Kidney epithelial cell (primary cell): ENCODE measurements at places on chromosomes 12 and 14.
A peak's percentile ranks its signal among the peaks of the same experiment; 100 is the strongest.

DNA sequence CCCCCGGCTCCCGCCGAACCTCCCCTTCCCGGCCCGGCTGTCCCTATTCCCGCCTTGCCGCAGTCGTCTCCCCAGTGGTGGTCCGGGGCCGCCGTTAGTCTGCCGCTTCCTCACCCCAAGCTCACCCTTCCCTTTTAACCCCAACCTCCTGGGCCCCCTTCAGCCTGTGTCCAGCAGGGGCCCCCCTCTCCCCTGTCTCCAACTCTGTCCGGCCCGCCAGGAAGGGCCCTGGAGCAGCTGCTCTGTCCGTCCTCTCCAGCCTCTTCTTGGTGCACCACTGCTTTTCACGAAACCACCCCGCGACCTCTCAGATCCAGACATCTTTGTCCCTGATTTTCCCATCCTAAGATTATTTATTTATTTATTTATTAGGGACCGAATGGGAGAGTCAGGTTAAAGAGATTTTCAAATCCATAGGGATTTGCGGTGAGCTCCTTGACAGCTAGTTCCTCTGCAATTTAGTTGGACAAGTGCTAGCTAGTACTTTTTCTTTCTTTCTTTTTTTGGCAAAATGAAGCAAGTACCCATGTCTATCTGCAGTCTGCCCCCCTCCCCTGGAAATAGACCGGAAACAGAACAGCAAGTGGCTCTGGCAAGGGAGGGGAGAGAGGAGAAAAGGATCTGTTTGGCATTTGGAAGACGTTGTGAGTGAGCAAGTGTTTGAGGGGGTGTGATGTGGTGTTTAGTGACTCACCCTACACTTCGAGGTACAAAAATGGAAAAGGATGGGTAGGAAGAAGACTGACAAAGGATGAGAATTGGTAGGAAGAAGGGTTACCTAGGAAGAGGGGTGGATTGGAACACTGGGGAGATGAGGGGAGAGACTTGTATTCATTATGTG, 632 bp downstream of the UBR7 start:
- DNase-seq: no peak

GRCh38 chr12:76455582-76456345, 103.8 kb downstream of the OSBPL8 start:
- peak; percentile 83 for DNase-seq

- no peak for DNase-seq
These were observed 478.2 kb downstream of the DIO2 start for GRCh38 chr14:79732911-79733655.

- DNase-seq: peak; percentile 45
These were observed 51.3 kb downstream of the CPSF6 start for GRCh38 chr12:69290545-69291277.

GRCh38 chr12:72829838-72830237, 557.7 kb downstream of the TRHDE start:
- no peak for DNase-seq

- DNase-seq: no peak
These were observed 219.1 kb downstream of the RPL10L start for GRCh38 chr14:46432516-46432915.

DNA sequence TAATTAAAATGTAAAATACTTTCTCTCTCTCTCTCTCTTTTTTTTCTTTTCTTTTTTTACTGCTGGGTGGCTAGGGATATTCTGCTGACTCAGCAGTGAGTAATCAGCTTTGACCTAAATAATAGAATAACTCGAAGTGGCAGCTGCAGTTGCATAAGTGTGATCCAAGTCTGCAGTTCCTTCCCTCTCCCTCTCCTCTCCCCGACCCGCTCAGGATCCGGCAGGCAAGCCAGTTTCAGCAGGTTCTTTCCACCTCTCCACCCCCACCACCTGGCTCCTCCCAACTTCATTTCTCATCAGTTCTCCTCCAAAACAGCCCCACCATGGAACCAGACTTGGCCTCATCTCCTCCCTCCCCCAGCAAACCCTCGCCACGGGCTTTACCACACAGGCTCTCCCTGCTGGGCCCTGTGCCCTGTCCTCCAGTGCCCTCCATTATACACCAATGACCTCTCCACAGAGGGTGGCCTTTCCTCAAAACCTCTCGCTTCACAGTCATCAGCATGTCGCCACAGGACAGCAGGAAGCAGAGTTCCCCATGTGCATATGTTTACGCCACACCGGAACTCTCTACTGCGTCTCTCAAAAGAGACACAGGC, 22.4 kb downstream of the SLC7A8 start:
- DNase-seq: peak; percentile 49

GRCh38 chr14:101226265-101226602, 322.7 kb upstream of the RTL1 start:
- DNase-seq: no peak

DNA sequence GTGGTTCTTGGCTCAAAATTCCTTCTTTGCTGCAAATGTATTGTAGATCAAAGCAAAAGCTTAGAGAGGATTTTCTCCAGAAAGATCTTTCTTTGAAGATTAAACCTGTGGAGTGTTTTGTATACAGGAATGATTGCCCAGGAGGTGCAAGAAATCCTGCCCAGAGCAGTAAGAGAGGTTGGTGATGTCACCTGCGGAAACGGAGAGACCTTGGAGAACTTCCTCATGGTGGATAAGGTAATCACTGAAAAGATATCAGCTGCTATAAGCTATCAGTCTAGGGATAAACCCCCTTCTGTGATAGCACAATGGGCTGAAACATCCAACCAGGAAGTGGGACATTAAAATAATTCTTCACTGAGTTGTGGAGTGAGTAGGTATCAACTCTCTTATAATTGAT, 85.7 kb downstream of the MYRFL start:
- no peak for DNase-seq

DNA sequence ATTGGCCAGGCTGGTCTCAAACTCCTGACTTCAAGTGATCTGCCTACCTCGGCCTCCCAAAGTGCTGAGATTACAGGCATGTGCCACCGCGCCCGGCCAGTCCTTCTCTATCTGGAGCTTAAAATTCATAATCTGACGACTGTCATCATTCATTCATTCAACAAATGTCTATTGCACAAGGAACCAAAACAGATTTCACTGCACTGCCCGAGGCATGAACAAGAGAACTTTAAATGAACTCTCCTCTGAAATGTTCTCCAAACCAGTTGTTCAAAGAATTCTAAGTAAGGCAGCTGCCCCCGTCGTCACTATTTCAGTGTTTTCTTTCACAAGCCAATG, 44.8 kb upstream of the METAP2 start:
- no peak for DNase-seq

DNA sequence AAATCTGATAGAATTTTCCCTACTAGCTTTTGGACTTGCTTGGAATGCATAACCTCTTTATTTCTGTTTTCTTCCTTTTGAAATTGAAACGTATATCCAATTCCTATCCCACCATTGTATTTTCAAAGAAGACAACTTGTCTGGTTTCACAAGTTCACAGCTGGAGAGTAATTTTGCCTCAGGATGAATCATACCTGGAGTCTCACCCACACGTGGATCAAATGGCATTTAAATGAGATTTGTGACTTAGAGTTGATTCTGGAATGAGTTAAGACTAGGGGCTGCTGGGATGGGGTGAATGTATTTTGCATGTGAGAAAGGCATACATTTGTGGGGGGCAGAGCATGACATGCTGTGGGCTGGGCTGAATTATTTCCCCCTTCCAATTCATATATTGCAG, 516.5 kb upstream of the MGAT4C start:
- DNase-seq: peak; percentile 16

DNA sequence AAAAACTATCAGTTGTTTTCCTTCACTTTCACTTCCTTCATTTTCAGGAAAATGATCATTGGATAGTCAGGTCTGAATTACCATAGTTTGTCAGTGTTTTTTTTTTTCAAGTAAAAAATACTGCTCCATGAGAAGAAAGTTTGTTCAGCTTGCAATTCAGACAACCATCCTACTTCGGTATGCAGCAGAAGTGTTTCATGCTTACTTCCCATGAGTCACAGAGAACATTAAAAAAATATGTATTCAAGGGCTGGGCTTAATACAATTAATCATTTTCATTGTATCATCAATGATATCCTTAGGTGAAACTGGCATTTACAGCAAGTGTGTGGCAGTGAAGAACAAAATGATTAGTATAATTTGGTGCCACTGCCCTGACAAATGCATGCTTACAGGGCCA, 21.6 kb downstream of the PYM1 start:
- no peak for DNase-seq

DNA sequence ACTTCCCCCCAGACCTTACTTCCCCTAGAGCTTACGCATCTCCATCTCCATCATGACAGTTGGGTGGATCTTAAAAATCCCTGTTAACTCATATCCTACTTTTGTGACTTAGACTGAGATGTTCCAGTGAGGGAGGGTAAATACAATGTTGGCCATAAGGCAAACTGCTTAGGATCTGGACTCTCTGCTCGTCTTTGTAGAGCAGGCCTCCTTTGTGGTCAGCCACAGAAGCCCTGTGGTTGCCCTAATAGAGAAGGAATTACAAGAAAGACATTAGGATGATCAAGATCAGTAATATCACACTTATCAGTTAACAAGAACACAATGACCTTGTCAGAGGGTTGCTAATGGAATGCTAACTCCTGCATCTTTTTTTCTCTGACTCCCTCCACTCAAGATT, 52.0 kb downstream of the TMEM132C start:
- no peak for DNase-seq

- DNase-seq: peak; percentile 91
These were observed 1.7 kb downstream of the TPCN1 start for GRCh38 chr12:113222730-113223531.

GRCh38 chr12:85575120-85576096, 260.8 kb downstream of the RASSF9 start:
- DNase-seq: peak; percentile 19

DNA sequence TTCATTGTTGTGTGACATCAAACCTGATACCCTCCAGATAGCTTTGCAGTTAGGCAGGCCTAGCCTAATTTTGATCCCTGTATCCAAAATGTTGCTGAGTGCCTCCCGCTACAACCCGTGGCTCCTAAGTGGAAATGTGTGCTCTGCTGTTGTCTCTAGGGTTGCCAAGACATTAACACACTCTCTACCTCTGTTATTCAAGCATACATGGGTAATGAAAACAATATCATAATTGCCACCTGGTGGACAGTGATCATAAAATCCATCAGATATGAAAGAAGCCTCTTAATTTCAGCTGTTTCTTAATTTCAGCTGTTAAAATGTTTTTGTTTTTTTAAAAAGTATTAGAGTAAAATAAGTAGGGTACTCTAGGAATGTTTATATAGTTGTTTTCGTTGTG, 93.5 kb downstream of the PLEKHA5 start:
- no peak for DNase-seq

DNA sequence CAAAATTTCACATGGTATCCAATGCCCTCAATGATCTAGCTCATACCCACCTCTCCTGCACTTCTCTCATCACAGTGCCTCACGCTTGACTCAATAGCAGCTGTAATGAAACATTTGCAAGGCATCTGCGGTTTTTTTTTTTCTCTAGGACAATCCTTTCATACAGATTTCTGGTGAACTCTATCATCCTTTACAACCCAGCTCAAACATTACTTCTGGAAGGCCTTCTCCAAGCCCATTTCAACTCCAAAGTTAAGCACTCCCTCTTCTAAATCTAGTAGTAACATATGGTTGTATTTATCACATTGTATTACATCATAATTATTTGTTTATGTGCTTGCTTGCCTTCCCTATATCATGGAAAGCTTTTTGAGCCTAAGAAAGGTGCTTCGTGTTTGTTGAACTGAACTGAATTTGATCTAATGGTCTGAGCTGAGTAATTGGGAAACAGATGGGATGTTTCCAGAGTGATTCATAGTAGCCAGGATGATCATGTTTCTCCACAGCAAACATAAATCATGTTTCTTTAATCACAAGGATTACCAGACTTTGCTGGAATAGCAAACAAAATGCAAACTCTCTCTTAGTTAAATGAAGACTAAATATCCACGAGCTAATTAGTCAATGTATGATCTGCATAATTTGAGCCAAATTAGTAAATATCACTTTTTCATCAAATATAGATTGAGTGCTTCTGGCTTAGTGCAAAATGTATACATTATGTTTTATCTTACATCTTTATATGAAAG, 14.3 kb downstream of the CFL2 start:
- peak; percentile 79 for DNase-seq

GRCh38 chr12:111271674-111272418, 97.0 kb downstream of the PHETA1 start:
- DNase-seq: no peak

GRCh38 chr12:112992541-112993398, 14.5 kb downstream of the OAS2 start:
- no peak for DNase-seq

DNA sequence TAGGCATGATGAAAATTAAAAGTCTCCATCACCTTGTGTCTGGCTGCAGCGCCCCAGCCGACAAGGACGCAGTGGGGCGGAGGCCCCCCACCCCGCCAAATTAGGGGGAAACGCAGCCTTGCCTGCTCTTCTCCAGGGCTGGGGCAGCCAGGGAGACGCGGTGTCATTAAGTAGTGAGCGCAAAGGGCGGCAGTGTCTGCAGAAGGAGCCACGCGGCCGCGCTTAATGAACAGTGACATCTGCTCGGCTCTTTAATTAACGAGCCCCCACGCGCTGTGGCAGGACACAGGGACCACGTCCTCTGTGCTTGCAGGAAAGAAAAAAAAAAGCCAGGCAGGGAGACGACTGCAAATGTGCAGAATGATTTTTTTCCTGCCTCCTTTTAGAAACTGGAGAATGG, 93.4 kb upstream of the NCOR2 start:
- no peak for DNase-seq

GRCh38 chr14:56295743-56296142, 177.5 kb downstream of the PELI2 start:
- DNase-seq: no peak

- no peak for DNase-seq
These were observed 140.9 kb downstream of the ESRRB start for GRCh38 chr14:76516884-76517283.

GRCh38 chr14:105935384-105935783, 409.0 kb downstream of the TMEM121 start:
- no peak for DNase-seq

DNA sequence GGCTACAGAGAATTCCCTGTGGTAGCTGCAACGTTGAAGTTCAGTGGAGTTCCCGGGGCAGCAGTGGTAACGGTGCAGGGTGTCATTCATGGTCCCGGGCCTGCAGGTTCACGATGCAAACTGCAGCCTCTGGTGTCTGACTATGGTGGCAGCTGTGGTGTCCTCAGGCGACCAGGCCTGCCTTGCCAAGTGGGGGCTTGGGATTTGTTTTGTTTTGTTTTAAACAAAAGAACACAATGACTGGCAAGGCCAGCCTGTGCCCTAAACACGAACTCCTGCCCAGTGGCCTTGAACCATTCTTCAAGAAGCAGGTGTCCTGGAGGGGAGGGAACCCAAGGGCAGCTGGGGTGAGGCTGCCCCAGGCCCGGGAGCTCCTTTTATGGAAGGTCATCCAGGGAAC, 48.5 kb downstream of the LRRC74A start:
- DNase-seq: no peak

- no peak for DNase-seq
These were observed 61.0 kb upstream of the PPFIA2 start for GRCh38 chr12:81819991-81820633.

GRCh38 chr12:3276226-3276625, 199.0 kb downstream of the TSPAN9 start:
- DNase-seq: no peak
